ENCODE measurements at places on chromosomes 6 and 20.
A peak's percentile ranks its signal among the peaks of the same experiment; 100 is the strongest.

DNA sequence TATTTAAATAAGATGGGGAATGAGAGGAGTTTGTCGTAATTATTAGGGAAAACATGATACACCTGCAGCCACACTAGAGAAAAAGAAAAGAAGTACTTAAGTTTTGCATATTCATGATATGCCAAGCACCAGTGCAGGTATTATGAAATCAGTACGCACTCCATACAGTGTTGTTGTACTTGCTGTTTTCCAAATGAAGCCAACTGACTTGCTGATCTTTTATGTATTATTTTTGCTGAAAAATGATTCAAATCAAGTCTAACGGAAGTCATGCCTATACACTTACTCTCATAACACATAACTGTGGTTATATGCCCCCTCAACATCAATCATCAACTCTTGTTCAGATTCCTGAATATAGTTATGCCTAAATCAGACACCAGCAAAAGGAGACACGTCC is 584.9 kb upstream of the EYS start:
- no peak for DNase-seq

- no peak for DNase-seq
Measured at GRCh38 chr20:37680420-37680819, 13.4 kb upstream of the CTNNBL1 start.

DNA sequence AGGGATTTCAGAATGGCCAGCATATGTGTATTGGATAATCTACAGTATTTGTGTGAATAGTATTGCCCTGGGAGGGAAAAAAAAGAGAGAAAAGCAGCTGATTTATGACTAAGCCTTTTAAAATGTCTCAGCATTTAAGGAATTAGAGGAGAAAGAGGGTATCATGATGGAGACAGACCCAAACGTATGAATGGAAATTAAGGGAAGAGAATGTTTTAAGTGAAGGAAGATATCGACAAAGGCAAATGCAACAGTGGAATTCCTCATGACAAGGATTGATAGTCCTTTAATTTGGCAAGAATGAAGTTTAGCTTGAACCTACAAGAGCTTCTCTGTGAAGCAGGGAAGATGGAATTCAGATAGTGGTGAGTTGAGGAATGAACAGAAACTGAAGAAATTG is 367.3 kb upstream of the POU3F2 start:
- no peak for DNase-seq

DNA sequence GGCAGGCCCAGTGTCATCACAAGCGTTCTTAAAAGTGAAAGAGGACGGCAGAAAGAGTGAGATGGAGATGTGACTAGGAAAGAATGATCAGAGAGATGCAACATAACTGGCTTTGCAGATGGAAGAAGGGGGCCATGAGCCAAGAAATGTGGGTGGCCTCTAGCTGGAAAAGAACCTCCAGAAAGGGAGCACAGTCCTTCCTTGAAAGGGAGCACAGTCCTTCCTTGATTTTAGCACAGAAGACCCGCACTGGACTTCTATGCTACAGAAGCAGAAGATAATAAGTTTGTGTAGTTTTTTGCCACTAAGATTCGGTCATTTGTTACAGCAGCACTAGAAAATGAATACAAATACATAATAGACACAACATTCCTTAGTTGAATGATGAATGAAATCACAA is 7.0 kb upstream of the LZTS3 start:
- no peak for DNase-seq

GRCh38 chr6:159760602-159761057 is 1.2 kb upstream of the ACAT2 start:
- DNase-seq, result no peak

DNA sequence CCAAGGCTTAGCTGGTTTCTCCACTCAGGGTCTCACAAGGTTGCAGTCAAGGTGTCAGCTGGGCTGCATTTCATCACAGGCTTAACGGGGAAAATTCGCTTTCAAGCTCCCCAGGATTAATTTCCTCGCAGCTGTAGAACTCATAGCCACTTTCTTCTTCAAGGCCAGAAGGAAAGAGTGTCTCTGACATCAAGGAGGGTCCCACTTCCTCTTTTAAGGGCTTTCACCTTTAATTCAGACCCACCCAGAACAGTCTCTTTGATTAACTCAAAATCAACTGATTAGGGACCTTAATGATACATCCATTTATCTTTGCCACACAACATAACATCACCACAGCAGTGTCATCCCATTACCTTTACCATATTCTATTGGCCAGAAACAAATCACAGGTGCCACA is 183.3 kb upstream of the ARID1B start:
- no peak for DNase-seq

DNA sequence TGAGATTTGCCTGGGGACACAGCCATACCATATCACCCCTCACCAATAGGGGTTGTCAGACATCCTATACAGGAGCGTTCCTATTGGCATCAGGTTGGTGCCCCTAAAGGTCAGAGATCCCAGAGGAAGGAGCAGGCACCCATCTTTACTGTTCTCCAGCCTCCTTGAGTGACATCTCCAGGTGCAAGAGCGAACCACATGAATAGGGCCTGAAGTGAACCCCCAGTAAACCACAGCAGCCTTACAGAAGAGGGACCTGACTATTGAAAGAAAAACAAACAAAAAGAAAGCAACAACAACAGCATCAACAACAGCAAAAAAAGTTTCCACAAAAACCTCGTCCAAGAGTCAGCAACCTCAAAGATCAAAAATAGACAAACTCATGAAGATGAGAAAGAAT is 32.7 kb upstream of the SENP6 start:
- no peak for DNase-seq

DNA sequence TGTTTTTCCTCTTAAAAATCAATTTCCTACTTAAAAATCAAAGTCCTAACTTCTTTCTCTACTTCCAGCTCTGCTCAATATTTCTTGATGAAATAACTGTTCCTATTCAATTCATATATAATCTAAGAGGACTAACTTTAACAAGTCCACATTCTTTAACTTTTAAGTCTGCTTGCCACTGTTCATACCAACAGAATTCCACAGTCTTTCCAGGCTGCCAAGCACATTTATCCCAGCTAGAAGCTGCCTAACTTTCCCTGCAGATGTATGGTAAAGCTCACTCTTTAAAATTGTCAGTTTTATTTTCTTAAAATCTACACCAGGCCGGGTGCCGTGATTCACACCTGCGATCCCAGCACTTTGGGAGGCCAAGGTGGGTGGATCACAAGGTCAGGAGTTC is 11.5 kb downstream of the CALHM6 start:
- no peak for DNase-seq

GRCh38 chr6:46948699-46949098 is 27.0 kb upstream of the ADGRF5 start:
- no peak for DNase-seq

DNA sequence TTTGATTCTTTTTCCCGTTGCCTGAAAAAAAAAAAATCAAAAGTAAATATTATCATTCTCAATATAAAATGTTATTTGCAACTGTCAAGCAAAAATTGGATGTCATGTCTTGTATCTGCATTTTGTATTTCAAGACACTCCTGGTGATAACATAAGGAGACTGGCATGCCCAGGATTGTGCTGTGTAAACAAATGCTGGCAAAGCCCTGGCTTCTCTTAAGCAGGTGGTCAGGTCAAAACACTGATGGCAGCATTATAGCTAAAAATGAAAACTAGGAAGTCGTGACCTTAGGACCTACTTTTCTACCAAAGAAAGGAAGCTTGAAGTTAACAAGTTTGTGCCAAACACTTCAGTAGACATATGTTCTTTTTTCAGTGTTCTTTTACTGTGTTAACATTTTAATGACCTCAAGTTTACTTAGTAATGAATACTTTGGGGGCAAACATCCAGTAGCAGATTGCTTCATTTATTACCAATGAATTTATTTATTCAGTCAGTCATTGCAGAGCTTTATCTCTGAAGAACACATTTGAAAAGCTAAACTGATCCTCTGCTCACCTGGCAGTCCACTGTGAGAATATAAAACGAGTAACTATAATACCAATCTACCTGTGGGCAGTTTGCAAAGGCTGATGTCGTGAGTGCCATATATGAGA is 243.1 kb upstream of the FLRT3 start:
- DNase-seq, result no peak

DNA sequence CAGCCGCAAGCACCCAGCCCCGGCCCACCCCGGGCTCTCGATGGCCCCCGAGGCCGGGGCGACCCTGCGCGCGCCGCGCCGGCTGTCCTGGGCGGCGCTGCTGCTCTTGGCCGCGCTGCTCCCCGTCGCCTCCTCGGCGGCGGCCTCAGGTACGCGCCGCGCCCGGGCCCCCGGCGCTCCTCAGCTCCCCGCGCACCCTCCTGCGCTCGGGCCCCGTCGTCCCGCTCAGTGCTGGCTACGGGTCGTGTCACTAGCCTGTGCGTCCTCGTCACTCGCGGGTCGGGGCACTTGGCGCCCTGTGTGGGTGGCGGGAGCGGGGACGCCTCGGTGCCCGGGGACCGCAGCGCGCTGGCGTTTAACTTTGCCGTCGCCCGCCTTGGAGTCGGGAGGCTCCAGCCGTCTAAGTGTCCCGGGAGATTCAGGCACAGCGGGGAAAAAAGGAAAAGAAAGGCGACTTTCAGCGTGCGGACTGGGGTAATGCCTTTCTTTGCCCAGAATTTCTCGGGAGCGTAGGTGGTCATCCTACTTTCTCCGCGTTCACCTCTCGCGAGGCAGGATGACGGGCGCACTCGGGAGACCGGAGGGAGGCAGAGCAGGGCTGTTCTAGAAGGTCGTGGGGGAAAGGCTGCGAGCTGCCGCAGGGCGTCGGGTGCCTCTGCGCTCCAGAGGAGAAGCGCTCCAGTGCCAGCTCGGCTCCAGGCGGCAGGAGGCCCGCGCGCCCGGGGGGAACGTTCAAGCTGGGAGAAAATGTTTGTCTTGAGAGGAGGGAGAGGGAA is 545 bp downstream of the FNDC1 start:
- no peak for DNase-seq

DNA sequence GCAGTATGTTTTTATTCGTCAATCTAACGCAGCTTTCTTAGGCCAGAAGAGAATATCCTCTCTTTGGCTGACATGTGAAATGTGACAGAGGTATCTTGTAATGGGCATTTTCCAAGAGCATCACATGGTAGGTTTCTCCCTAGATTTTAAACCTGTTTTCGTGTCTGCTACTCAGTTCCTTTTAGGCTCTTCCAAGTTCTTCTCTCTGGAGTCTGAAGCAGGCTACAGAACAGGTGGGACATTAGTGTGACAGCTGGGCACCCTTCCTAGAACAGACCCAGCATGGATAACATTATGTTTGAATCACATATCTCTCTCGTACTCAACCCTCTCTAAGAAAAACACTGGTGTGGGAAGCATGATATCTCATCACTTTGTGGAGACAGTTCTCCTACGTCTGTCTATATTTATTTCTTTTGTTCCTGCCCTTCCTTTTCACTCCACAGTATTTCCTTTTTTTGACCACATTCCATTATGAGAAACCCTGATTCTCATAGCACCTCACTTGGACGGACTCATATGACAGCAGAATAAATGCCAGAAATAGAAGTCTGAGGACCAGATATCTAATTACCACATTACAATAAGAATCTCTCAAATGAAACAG is 263.4 kb downstream of the NKAIN2 start:
- DNase-seq, result no peak

DNA sequence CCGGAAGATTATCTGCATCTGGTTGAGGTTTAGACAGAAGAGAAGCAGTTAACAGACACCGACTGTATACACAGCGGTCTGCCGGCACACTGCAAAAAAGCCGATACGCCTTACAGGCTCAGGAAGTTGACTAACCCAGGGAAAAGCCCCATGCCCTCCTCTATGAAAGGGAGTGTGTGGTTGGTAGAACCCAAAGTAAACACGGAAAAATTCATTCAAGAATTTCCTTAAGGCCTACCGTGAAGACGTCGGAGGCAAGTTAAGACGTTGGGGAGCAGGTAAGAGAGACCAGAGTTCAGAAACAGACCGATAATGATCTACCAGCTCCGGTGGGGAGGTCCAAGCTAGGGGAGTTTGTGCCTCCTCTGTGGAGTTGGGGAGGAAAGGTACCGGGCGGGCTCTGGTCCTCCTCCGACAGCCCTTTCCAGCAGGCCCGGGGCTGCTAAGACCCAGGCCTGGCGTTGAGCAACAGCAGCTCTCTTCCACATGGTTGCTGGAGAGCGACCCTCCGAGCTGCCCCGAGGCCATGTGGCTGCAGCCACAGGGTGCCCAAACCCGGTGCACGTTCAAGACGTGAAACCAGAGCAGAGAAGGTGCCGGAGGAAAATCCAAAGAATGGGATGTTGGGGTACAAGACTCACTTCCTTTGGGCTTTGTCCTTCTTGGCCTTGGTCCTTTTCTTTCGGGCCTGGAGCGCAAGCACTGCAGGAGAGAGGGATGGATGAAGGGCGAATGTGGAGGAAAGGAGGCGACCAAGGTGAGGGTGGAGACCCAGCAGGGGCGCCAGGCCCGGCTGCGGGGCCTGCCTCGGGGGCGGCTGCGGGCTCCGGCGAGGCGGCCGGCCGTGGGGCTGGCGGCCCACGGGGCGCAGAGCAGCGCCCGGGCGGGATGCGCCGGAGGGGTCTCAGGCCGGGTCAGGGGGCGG is 809 bp downstream of the SRPK1 start:
- peak; percentile 13 for DNase-seq

DNA sequence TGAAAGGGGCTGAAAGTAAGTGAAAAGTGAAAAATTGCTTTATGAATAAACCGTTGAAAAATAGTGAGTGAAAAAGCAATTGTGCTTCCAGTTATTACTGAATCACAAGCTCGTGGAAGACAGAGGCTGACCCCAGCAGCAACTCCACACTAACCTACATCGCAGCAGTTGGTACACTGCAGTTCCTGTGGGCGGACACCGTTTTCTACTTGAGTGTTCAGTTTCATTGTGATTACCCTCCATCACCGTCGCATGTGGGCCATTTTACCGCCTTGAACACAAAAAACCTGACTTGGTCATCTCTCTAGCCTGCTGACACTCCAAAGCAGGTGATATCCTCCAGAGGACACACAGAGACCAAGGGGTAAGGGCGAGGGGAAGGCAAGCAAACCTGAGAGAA is 28.4 kb downstream of the PRDM1 start:
- DNase-seq, result no peak

GRCh38 chr6:159398633-159399032 is 229.4 kb downstream of the FNDC1 start:
- DNase-seq, result no peak

DNA sequence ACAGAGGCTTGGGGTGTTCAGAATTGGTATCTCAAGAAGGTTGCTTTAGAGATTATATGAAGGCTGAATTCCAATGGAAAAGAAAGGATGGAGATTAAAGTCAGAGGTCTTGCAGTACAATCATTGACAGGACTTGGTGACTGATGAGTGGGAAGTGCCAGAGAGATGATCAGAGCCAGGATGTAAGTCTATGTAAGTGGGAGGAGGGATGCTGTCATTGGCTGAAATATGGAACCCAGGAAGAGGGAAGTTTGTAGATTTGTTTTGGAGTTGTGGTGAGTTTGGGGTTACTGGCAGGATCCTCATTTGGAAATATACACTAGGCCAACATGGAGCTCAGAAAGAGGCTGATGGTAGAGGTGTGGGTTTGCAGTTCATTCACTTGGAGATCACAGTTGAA is 23.8 kb upstream of the TNFAIP3 start:
- no peak for DNase-seq

GRCh38 chr20:38326309-38326708 is 20.0 kb upstream of the LBP start:
- DNase-seq, result no peak

GRCh38 chr20:4007383-4008025 is 7.9 kb downstream of the RNF24 start:
- no peak for DNase-seq

GRCh38 chr6:149182262-149182661 is 135.2 kb upstream of the TAB2 start:
- no peak for DNase-seq
